ENCODE measurements at places on chromosomes 4 and X. TPM values are rescaled to one million over a fixed set of nuclear protein-coding genes. Genes with fewer than 3 reads are reported as not detected.

DNA sequence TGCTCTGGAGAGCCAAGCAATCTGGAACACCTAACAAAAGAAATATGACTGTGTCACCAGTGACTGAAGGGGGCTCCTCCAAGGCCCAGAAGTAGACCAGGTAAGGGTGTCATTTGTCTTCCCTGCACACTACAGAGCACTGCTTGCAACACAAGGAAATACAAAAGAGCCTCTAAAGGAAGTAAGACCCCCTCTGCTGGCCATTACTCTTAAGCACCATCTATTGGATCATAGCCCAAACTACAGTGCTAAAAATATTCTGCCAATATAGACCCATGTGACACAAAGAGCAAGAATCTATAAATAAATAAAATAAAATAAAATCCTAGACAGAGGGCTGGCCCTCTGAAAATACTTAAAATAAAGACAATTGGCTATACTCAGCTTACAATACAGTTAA, 528.7 kb downstream of the TMA16 start:
- no peak overlapping the region for H3K27ac ChIP-seq
- no peak overlapping the region for H3K4me3 ChIP-seq
- no peaks in the 10 kb centered on the region for H3K36me3 ChIP-seq

- H3K4me3 ChIP-seq = peak overlapping the region; percentile 21
- H3K4me1 ChIP-seq = no peaks in the 10 kb centered on the region
- DNase-seq = no peak
- no peaks in the 10 kb centered on the region for H3K27me3 ChIP-seq
- peak overlapping the region; percentile 67 for H3K27ac ChIP-seq
Observed at GRCh38 chr4:113293043-113293560, 243.6 kb downstream of the ANK2 start.

DNA sequence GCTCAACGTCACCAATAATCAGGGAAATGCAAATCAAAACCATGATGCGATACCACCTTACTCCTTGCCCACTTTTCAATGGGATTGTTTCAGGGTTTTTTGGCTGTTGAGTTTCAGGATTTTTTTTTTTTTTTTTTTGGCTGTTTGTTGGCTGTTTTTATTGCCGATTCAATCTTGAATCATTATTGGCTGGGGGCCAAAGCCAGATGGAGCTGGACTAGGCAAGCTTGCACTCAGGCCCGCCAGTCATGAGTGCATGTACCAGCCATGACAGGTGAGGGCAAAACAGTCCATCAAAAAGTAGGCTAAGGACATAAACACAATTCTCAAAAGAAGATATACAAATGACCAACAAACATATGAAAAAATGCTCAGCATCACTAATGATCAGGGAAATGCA, 13.3 kb downstream of the YIPF7 start:
- DNase-seq = no peak
- no peaks in the 10 kb centered on the region for H3K27me3 ChIP-seq
- H3K4me3 ChIP-seq = no peak overlapping the region
- H3K27ac ChIP-seq = no peak overlapping the region

DNA sequence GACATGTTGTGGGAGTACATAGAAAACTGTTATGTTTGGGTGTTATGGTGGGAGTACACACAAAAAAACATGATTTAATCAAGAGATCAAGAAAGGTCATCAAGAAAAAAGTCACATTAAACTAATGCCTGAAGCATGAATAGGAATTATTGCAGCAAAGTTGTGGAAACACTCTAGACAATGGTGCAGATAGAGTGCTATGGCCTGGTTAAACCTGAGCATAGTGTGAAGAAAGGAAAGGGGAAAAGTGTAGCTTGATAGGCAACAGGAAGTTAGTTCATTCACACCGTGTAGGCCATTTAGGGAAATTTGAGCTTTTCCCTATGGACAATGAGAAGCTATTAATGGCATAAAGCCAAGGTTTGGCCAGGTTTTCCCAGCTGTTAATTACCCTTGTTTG, 162.1 kb upstream of the EMCN start:
- no peak overlapping the region for H3K4me3 ChIP-seq
- no peaks in the 10 kb centered on the region for H3K4me1 ChIP-seq
- no peak for DNase-seq
- no peaks in the 10 kb centered on the region for H3K27me3 ChIP-seq

GRCh38 chr4:87241336-87241735, 20.9 kb upstream of the KLHL8 start:
- DNase-seq = no peak
- H3K4me1 ChIP-seq = peaks cover 11% of the 10 kb centered on the region
- no peak overlapping the region for H3K4me3 ChIP-seq
- no peak overlapping the region for H3K27ac ChIP-seq
- H3K36me3 ChIP-seq = no peaks in the 10 kb centered on the region
- H3K27me3 ChIP-seq = no peaks in the 10 kb centered on the region

Gene SNCA
- total RNA-seq = 46.5 TPM

Gene SYN1
- total RNA-seq = 0.42 TPM

Gene PLRG1
- total RNA-seq = 47.2 TPM

Gene FRG2
- not detected for total RNA-seq

Gene BTK
- total RNA-seq = 6.0 TPM

Gene PABPC1L2B
- total RNA-seq = not detected

Measured in tibial nerve (tissue), 4 donors.